Left cardiac atrium (tissue), 4 donors: ENCODE measurements at places on chromosomes 7 and 10. TPM values are rescaled to one million over a fixed set of nuclear protein-coding genes. Genes with fewer than 3 reads are reported as not detected.

DNA sequence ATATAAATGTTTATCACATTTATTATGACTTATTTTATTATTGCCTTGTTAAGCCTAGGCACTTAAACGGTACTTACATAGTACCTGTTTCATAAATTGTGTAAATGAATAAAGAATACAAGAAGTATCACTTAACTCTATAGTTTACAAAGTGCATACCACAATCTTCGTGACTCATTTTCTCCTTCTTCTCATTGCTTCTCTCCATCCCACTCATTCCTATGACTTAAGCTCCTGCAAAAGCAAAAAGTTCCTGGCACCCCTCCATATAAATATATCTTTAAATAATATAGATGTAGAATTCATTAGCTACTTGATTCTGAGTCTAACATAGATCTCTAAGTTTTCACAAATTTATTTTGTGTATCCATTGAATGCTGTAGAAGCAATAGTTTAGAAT, 1382.0 kb upstream of the CELF2 start:
- no peak for DNase-seq

Gene HECW1
- not detected for total RNA-seq

DNA sequence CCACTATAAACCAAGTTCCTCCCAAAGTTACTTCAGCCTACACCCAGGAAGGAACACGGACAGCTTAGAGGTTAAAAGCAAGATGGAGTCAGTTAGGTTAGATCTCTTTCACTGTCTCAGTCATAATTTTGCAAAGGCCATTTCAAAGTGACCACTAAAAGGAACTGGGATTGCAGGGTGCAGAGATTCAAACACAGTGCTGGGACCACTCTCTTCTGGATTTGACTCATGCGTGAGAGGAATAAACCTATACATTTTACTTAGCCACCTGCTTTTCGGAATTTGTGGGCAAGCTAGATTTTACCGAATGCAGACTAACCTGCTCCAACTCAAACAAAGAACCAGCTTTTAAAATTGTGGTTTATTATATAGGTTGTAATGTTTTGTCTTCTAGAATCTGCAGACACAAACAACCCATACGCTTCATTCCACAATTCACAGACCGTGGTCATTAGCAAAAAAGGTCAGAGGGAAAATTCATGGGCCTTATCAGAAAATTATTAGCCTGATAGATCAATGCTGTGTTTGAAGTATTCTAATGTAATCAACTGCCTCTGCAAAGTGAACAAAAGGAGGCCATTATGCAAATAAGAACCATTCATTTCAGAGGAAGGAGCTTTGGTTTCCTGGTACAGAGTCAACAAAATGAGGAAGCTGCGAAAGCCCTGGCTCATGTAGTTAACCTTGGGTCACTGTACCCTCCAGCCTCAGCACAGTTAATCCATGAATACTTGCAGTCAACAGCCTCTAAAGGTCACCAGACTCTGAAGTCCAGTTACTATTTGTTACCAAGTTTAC, 342.7 kb upstream of the KLF6 start:
- DNase-seq = no peak

DNA sequence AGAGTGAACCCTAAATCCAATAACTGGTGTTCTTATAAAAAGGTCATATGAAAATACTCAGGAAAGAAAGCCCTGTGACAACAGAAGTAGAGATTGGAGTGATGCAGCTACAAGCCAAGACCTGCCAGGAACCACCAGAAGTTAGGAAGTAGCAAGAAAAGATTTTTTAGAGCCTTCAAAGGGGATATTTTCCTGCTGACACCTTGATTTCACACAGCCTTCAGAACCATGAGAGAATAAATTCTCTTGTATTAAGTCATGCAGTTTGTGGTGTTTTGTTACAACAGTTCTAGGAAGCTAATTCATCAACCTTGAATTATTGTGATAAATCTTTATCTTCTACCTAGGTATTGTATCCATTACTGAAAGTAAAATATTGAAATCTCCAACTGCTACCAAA, 81.0 kb downstream of the HYCC1 start:
- no peak for DNase-seq

Gene STEAP2
- 22.0 TPM for total RNA-seq

Gene SPAM1
- total RNA-seq = not detected

Gene C10orf62
- not detected for total RNA-seq

Gene ADK
- total RNA-seq = 31.2 TPM

- DNase-seq = no peak
Observed at GRCh38 chr10:7679256-7679655, 12.5 kb upstream of the ITIH5 start.

DNA sequence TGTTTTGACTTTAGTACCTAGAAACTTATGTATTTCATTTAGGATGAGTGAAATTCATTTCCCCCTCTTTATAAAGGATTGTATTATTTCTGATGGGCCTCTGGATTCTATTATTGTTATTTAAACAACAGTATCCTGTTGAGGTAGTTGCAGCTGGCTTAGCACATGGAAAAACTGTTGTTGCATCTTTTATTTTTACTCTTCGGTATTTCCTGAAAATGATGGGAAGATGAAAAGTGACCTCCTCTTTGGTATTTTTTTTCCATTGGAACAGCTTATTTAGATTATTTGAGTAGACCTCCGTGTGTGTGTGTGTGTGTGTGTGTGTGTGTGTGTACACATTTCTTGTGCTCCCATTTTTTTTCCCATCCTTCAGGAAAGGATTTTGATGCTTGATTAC, 129.8 kb downstream of the PRKG1 start:
- no peak for DNase-seq
